COR-L47 (cell line): ENCODE measurements at places on chromosomes 1 and 21.

DNA sequence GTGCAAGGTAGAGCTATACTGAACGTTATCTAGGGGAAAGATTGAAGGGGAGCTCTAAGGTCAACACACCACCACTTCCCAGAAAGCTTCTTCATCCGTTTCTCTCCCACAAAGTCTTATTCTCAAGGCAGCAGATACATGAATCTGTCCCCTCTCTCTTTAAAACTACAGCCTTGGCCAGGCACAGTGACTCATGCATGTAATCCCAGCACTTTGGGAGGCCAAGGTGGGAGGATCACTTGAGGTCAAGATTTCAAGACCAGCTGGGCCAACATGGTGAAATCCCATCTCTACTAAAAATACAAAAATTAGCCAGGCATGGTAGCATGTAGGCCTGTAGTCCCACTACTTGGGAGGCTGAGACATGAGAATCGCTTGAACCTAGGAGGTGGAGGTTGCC is 8.1 kb downstream of the CYP4X1 start:
- no peak for DNase-seq

GRCh38 chr1:10242811-10243210 is 32.4 kb downstream of the KIF1B start:
- DNase-seq = no peak

GRCh38 chr1:62274496-62275485 is 44.4 kb downstream of the KANK4 start:
- no peak for DNase-seq

GRCh38 chr1:209829716-209830115 is 1.9 kb downstream of the UTP25 start:
- no peak for DNase-seq

DNA sequence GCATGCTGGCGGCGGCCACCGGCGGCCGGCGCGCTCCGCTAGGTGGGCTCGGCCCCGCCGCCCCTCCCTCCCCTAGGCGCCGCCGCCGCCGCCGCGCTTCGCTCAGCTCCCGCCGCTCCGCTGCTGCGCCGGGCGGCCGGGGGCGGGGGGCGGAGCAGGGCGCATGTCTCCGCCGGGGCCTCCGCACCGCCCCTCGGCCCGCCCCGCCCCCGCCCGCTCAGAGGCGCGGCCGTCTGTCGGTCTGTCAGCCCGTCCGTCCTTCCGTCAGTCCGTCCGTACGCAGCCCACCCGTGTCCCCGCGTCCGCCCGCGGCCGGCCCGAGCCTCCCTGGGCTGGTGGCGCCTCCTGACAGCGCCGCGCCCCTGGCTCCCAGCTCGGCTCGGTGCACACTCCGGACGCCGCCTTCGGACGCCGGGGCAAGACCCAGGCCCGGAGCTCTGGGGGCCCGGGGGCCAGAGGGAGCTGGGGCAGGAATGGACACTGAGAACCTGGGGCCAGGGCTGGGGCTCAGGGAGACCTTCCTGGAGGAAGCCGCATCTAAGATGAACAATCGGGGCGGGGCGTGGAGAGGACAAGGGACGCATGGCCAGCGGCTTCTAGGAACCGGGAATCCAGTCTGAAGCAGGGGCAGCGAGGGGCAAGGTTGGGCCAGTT is at the start of gene GPR153:
GPR153 (minus strand) TSS at position 138 of the 654 bp plus-strand sequence. CDS start 6,193 bp downstream, outside the sequence.
- no peak for DNase-seq

DNA sequence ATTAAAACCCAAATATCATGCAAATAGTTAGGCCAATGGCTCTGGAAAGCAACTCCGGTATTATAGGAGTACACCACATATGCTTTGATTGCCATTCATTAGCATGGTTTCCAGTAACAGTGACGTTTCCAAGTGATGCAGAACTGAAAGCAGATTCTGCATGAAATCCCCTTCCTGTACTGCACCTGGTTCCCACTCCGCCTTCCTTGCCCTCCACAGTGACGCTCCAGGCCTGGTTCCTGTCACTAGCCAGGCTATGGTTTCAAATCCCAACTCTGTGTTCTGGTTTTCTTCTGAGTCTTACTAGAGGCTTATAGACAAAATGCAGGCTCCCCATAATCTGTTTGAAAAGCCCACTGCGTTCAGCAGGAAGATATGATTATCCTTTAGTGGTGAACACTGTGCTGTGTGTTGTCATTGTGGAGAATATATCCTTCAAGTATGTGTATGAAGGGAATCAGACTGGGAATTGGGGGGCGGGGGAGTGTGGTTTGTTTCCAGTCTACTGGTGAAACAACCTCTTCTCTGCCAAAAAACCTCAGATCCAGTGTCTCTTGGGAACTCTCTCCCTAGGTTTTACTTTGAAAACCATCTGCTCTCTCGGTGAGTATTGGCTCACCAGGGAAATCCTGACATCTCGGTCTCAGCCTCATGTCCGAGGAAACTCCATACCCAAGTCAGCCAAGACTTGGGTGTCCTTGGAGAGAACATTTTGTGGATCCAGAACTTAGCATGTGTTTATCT is 78.7 kb downstream of the TYW3 start:
- DNase-seq = no peak

- DNase-seq = no peak
Measured at GRCh38 chr1:228846952-228847351, 111.7 kb downstream of the RHOU start.

- no peak for DNase-seq
Measured at GRCh38 chr1:11648732-11649158, 5.5 kb downstream of the FBXO2 start.

GRCh38 chr1:225688345-225688744 is 35.4 kb upstream of the ENAH start:
- DNase-seq = no peak

- DNase-seq = no peak
Measured at GRCh38 chr1:76299036-76299435, 224.5 kb downstream of the ST6GALNAC3 start.

- no peak for DNase-seq
Measured at GRCh38 chr1:103527331-103527730, 1.8 kb downstream of the RNPC3 start.

DNA sequence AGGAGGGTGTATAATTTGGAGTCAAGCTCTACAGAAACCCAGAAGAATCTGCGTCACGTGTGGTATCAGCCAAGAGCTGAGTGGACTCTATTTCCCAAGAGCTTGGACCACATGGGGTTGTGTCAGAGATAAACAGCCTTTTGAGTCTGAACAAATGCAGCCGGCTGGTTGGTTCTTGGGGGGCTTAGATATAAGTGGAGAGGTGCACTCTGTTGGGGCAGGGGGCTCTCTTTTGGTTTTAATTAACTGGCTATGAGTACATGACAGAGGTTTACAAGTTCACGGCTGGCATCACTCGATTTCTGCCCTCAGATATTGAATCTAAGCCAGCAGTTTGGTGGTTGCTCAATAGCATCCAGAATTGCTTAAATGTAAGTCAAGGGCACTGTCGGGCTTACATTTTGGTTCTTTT is 501 bp upstream of the MRAP start:
- DNase-seq = no peak

DNA sequence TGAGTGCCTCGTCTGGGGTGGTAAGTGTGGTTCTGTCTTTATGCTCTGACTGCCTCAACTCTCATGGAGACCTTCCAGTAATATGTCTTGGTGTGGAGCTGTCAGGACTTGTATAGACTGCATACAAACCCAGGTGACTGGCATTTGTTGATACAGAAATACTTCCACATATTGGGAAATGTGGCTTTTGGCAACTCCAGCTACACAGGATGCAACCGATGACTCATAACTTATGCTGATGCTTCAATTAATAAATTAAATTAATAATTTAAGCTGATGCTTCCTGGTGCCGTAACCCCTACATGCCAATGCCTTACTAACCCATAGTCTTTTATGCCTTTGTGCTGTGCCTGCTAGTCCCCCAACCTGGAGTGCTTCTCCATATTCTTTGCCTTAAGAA is 72.3 kb upstream of the ARTN start:
- no peak for DNase-seq

DNA sequence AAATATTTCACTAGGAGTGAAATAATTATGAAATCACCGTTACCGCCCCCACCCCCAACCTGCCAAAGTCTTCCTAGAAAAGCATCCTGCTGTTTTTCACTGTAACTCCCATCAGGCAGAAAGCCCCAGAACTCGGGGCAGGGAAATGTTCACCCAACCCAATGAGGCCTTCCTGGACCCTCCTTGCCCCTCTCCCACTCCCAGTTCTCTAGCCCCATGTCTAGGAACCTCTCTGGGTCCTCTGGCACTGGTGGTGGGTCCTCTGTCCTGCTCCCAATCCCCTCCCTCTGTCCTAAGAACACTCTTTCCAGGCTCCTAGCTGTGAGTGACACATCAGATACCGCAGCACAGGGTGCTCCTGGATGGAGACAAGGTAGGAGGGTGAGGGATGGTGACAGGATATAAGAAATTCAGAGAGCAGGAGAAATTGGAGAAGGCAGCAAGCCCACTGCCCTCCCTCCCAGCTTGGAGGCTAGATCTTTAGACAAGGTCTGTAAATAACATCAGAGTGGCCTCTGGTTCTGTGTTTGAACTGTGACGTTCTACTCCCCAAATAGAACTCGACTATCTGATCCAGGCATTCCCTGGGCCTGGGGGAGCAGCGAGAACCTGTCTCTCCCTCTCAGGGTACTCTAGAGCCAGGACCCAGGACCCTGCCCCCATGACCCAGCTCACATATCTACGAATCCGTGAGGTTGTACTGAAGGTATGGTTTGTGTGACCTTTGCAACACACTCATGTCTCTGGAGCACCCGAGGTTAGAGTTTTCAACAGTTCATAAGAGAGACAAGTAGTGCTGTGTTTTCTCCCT is 23.3 kb upstream of the BTG2 start:
- DNase-seq = no peak

- no peak for DNase-seq
Measured at GRCh38 chr1:3188150-3188971, 119.4 kb downstream of the PRDM16 start.

DNA sequence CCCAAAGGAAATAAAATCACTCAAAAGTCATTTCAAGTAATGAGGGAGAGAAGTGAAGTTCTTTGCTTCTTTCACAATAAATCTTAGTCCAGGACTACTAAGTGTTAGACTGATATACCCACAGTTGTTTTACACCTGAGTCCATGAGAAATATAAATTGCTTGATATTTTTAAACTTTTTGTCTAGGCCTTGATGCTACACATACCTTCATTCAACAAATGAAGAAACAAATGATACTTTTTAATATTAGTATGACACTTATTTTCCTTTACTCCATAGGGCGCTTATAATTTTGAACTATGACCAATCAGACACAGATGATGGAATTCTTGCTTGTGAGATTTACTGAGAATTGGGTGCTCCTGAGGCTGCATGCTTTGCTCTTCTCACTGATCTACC is at the start of gene OR14K1:
OR14K1 (plus strand) TSS at position 301 of the 400 bp plus-strand sequence; CDS start at position 301, 0 bp downstream.
- no peak for DNase-seq

DNA sequence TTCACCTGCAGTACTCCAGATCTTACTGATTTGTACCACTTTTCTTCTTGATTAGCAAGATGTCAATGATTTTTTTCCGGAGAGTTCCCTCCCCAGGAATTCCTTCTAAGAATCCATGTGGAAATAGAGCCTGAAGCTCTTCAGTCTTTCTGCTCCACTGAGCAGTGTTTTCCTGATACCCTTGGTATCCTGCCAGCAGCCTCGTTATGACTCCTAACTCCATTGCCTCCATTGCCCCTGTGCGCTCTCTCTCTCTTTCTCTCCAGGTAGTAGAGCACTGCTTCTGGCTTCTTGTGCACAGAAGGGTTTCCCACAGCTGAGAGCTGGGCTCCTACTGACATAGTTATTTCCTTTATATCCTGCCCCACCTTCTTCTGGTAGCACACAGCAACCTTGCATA is 12.2 kb downstream of the UBE2U start:
- DNase-seq = no peak

DNA sequence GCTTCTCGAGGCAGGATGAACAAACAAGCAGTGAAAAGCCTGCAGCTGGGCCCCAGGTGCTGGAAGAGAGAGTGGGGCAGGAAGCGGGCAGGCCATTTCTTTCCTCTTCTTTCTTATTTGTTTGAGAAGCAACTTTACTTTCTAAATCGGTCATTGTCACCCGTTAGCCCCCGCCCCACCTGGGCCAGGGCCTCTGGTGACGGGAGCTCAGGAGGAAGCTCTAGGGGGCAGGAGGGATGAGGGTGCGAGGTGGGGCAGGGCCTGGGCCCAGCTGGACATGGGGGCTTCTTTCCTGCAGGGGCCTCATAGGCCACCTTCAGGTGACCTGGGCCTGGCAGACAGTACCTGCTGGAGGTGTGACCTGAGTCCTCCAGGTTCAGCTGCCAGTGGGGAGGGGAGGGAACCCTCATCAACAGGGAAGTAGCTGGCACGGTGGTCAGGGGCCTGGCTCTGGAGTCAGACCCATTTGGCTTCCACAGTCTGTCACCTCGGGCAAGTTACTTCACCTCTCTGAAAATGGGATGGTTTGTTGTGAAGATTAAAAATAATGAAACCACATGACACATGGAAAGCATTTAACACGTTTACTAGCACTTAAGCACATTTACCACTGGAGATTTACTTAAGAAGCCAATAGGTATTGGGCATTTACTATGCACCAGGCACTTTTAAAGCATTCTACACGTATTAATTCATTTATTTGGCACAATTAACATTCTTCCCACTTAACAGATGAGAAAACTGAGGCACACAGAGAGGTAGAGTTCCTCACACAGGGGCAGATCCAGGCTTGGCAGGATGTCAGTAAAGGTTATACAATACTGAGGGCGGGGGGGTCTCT is 54.1 kb upstream of the ID3 start:
- DNase-seq = no peak

DNA sequence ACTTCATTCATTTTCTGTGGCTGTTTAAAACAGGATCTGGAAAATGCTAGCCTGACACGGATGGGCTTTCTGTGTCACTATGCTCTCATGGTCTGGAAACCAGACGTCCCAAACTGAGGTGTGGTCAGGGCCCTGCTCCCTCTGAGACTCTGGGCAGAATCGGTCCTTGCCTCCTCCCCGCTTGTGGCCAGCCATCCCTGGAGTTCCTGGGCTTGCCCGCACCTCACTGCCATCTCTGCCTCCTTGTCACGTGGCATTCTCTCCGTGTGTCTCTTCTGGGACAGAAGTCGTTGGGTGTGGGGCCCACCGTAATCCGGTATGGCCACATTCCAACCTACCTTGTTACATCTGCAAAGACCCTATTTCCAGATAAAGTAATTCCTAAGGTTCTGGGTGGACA is 10.1 kb upstream of the ACTRT2 start:
- no peak for DNase-seq

GRCh38 chr21:36815284-36815683 is 116.4 kb downstream of the SIM2 start:
- no peak for DNase-seq

- DNase-seq = no peak
Measured at GRCh38 chr1:143691400-143691891, 280.3 kb downstream of the FAM72C start.

GRCh38 chr1:149846593-149847466 is 52.5 kb upstream of the BOLA1 start:
- no peak for DNase-seq

GRCh38 chr1:230940848-230941247 is 37.8 kb downstream of the TTC13 start:
- no peak for DNase-seq

GRCh38 chr1:52756020-52756419 is 29.8 kb downstream of the ZYG11B start:
- no peak for DNase-seq
